ENCODE measurements at places on chromosomes 6 and 20.

DNA sequence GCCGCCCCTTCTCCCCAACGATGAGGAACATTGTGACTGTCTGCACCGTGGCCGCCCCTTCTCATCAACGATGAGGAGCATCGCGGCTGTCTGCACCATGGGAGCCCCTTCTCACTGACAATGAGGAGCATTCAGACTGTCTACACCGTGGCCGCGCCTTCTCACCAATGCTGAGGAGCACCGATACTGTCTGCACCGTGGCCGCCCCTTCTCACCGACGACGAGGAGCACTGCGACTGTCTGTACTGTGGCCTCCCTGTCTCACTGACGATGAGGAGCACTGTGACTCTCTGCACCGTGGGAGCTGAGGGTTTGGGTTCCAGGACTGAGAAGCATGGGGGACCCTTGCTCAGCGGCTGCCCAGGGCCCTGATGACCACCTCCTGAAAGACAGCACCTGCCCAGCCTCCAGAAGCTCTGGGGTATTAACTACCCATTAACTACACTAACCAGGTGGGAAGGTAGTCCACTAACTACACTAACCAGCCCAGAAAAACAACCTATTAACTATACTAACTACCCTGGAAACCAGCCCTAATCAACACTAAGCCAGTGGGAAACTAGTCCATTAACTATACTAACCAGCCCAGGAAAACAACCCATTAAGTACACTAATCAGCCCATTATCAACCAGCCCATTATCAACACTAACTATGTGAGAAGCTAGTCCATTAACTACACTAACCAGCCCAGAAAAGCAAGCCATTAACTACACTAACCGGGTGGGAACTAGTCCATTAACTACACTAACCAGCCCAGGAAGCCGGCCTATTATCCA, 116.9 kb downstream of the TAF4 start:
- H3K36me3 ChIP-seq, result no peaks in the 10 kb centered on the region
- peaks cover 15% of the 10 kb centered on the region for H3K27me3 ChIP-seq
- no peak overlapping the region for H3K27ac ChIP-seq
- no peaks in the 10 kb centered on the region for H3K4me1 ChIP-seq
- DNase-seq, result no peak

DNA sequence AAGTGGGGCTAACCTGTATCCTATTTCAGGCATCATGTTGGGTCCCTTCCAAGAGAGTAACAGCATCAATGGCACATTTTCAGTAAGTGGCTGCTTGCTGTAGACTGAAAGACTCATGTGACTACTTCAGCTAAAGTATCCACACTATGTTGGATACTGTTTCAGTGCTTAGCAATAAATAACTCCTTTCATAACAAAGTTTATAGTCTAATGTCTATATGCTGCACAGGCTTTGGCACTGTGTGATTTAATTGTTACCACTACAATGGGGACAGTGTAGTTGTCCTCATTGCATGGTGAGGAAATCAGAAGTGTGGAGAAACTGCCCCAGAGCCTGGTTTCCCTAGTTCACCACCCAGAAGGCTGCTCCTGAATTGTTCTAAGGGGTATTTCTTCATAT, 318.0 kb upstream of the PTCHD4 start:
- no peak overlapping the region for H3K4me3 ChIP-seq
- DNase-seq, result no peak
- no peaks in the 10 kb centered on the region for H3K27me3 ChIP-seq
- no peaks in the 10 kb centered on the region for H3K36me3 ChIP-seq
- no peak overlapping the region for H3K27ac ChIP-seq

DNA sequence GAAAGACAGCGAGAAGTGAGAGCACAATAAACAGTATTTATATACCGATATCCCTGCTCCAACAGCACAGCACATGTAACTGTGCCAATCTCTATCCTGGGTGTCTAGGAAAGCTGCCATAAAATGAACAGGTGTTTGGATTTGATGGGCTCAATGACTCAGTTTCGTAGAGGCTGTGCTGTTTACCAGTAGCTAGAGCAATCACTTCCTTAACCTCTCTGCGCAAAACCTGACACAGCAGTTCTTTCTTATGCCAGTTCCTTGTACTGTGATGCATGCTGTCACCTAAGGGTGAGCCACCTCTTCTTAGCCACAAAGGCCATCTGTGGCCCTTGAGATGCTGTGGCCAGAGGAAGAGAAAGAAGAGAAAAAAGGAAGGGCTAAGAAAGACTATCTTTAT, 59.3 kb downstream of the SHPRH start:
- peaks cover 88% of the 10 kb centered on the region for H3K36me3 ChIP-seq
- H3K4me3 ChIP-seq, result no peak overlapping the region
- peaks cover 2% of the 10 kb centered on the region for H3K4me1 ChIP-seq
- no peaks in the 10 kb centered on the region for H3K27me3 ChIP-seq
- DNase-seq, result no peak
- peak overlapping the region; percentile 19 for H3K27ac ChIP-seq

- H3K4me3 ChIP-seq, result peak overlapping the region; percentile 44
- H3K27me3 ChIP-seq, result no peaks in the 10 kb centered on the region
- peak overlapping the region; percentile 71 for H3K27ac ChIP-seq
- H3K4me1 ChIP-seq, result peaks cover 74% of the 10 kb centered on the region
- no peak for DNase-seq
- H3K36me3 ChIP-seq, result peaks cover 63% of the 10 kb centered on the region
Observed at GRCh38 chr6:157830354-157831017, 7.4 kb downstream of the SNX9 start.

- DNase-seq, result no peak
- H3K27ac ChIP-seq, result no peak overlapping the region
- no peaks in the 10 kb centered on the region for H3K4me1 ChIP-seq
- H3K36me3 ChIP-seq, result no peaks in the 10 kb centered on the region
Observed at GRCh38 chr6:124999105-124999764, 37.0 kb downstream of the RNF217 start.

DNA sequence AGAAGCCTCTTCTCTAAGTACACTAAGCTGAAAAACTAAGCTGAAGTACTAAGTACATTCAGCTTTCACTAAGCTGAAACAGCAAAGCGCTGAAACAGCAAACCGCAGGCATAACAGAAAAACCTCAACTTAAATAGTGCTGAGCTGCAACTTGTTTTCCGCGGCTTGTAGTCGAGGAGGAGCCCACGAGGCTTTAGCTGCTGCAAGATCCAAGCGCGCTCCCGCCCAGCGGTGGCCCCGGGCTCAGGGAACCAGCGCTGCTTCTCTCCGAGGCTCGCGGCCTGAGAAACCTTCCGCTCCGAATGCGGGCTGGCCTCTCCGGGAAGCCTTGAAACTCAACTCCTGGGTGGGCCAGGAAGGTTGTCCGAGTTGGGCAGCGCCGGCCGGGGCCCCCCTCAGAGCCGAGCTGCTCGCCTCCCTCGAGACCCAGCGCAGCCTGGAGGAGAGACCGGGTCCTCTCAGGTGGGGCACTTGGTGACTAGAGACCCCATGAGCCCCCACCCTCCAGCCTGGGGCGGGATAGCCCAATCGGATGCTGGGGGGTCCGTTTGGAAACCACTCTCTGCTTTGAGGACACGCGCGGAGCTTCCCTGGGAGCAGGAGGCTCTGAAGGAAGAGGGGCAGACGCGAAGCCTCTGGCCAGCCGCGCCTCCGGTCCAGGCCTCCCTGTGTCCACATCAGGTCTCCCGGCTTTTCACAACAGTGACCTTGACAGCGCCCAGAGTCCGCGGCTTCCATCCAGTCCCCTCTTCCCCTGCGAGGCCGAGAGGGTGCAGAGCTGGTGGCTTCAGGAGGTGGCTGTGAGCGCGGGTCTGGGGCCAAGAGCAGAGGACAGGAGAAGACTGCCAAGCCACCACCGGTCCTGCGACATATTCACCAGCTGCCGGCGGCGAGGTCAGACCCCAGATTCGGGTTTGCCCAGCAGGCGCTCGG, 38.1 kb upstream of the HLA-E start:
- no peak overlapping the region for H3K27ac ChIP-seq
- H3K4me1 ChIP-seq, result peaks cover 41% of the 10 kb centered on the region
- peak overlapping the region; percentile 44 for H3K4me3 ChIP-seq
- H3K36me3 ChIP-seq, result no peaks in the 10 kb centered on the region
- H3K27me3 ChIP-seq, result peaks cover 95% of the 10 kb centered on the region
- peak; percentile 65 for DNase-seq

GRCh38 chr20:22716821-22717351, 132.5 kb upstream of the FOXA2 start:
- no peaks in the 10 kb centered on the region for H3K36me3 ChIP-seq
- H3K27ac ChIP-seq, result no peak overlapping the region
- H3K4me3 ChIP-seq, result no peak overlapping the region
- H3K4me1 ChIP-seq, result no peaks in the 10 kb centered on the region
- DNase-seq, result no peak
- peaks cover 1% of the 10 kb centered on the region for H3K27me3 ChIP-seq

DNA sequence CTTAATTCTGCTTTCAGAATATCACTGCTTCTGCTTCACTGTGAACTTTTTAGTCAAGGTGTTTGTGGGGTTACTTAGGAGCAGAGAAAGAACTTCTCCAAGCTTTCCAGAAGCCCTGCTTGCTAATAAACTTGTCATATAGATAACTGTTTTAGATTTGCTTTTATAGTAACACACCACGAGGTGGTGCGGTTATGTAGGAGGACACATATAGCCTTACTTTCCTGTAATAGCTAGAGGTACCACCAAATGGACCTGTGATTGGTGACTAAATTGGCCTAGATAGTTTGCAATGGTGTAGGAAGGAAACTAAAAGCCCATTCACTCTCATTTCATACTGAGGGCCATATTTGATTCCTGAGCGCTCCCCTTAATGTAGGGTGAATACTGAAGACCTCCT, 52.3 kb upstream of the BCLAF1 start:
- H3K4me1 ChIP-seq, result no peaks in the 10 kb centered on the region
- no peaks in the 10 kb centered on the region for H3K27me3 ChIP-seq
- DNase-seq, result no peak

DNA sequence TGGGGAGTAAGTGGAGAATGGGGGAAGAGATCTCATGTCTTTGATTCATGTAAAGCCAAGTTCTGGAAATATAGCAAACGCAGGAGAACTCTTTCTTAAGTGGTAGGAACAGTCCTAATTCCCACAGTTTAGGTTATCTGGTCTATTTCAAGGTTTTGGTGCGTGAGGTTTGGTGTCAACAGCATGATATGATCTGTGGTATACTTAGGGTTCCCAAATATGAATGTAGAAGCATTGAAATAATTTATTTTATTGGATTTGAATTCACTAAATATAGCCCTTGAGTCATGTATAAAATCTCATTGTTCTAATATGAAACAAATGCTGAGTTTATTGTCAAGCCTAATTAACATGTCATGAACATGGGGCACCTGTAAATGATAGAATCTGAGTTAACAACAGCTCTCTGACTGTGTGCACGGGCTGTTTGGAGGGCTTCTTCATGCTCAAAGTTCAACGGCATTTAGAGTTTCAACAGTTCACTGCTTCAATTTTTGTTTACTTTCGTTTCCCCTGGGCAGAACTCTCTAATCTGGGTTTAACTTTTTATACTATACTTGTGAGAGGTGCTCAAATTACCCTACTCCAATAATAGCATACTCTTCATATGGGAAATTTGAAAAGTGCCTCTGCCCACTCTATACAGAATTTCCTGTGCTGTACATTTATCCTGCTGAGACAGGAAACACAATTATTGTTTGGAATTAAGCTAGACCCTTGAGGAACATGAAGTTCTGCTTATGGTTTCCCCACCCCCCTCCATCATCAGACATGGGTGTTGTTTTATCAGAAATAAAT, 236.3 kb upstream of the ZNF217 start:
- H3K4me3 ChIP-seq, result peak overlapping the region; percentile 72
- no peaks in the 10 kb centered on the region for H3K36me3 ChIP-seq
- no peaks in the 10 kb centered on the region for H3K27me3 ChIP-seq
- peak overlapping the region; percentile 90 for H3K27ac ChIP-seq
- DNase-seq, result no peak

DNA sequence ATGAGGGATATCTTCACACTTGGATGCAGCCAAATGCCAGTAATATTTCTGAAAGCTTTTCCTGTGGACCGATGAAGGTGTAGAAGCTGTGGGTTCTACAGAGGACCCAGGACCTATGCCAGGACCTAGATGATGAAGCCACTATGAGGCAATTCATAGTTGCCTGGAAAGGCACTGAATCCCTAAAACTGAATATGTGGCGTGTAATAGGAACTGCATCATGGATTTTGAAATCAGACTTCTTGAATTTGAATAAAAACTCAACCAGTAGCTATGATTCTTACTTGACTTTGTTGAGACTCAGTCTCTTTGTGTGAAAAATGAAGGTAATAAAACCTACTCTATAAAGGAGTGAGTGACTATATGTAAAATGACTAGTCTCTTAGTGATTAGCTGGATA, 89.9 kb upstream of the SGK1 start:
- no peaks in the 10 kb centered on the region for H3K36me3 ChIP-seq
- no peak overlapping the region for H3K27ac ChIP-seq
- no peak for DNase-seq
- no peak overlapping the region for H3K4me3 ChIP-seq
- H3K27me3 ChIP-seq, result no peaks in the 10 kb centered on the region

GRCh38 chr6:118859517-118860064, 34.4 kb upstream of the ASF1A start:
- DNase-seq, result no peak
- peaks cover 41% of the 10 kb centered on the region for H3K36me3 ChIP-seq
- H3K27me3 ChIP-seq, result no peaks in the 10 kb centered on the region
- peaks cover 44% of the 10 kb centered on the region for H3K4me1 ChIP-seq
- no peak overlapping the region for H3K27ac ChIP-seq
- H3K4me3 ChIP-seq, result no peak overlapping the region

DNA sequence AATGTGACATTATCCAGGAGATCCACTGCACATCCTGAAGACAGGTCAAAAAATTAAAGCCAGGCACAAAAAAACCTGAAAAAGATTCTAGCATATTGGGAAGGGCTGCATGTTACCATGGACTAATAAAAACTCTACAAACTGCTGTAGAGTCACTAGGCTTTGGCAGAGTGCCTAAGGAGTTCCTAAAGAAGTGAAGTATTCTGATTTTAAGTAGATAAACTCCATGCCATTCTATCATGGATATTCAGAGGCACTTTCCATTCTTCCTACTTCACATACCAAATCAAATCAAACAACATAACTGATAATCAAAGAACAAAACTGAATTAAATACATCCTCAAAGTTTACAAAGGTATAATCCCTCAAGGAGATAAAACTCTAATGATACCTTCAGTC, 3.0 kb upstream of the MBOAT1 start:
- H3K4me1 ChIP-seq, result peaks cover 23% of the 10 kb centered on the region
- no peak overlapping the region for H3K4me3 ChIP-seq

- H3K27ac ChIP-seq, result no peak overlapping the region
- peaks cover 15% of the 10 kb centered on the region for H3K27me3 ChIP-seq
- no peaks in the 10 kb centered on the region for H3K36me3 ChIP-seq
- H3K4me1 ChIP-seq, result no peaks in the 10 kb centered on the region
- H3K4me3 ChIP-seq, result no peak overlapping the region
- no peak for DNase-seq
Observed at GRCh38 chr6:154705471-154706113, 27.6 kb upstream of the SCAF8 start.

- peaks cover 15% of the 10 kb centered on the region for H3K27me3 ChIP-seq
- no peak for DNase-seq
- no peaks in the 10 kb centered on the region for H3K36me3 ChIP-seq
- H3K27ac ChIP-seq, result no peak overlapping the region
- H3K4me1 ChIP-seq, result no peaks in the 10 kb centered on the region
Observed at GRCh38 chr6:79467716-79468115, 69.5 kb downstream of the LCA5 start.

- peaks cover 93% of the 10 kb centered on the region for H3K4me1 ChIP-seq
- H3K4me3 ChIP-seq, result peak overlapping the region; percentile 88
- H3K27ac ChIP-seq, result peak overlapping the region; percentile 100
- peaks cover 8% of the 10 kb centered on the region for H3K36me3 ChIP-seq
- DNase-seq, result peak; percentile 81
Observed at GRCh38 chr6:2857580-2858337, 16.1 kb upstream of the SERPINB1 start.
